Coronary artery (tissue), 2 donors: ENCODE measurements at places on chromosomes 6 and 20.

DNA sequence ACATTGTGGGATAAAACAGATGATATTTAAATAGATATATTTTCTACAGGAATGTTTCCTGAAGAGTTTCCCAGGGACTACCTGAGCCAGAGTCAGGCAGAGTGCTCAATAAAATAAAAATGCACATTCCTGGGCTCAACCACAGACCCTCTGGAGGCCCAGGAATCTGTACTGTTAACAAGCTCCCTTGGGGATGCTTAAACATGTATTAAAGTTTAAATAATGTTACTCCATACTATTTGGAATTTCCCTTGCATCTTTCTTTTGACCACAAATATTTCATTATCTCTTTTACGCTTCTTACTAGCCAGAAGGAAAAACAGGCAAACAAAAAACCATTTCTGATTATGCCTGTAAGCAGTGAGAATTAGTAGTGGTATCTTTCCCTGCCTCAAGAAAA is 42.3 kb downstream of the GPR63 start:
- DNase-seq, result no peak

DNA sequence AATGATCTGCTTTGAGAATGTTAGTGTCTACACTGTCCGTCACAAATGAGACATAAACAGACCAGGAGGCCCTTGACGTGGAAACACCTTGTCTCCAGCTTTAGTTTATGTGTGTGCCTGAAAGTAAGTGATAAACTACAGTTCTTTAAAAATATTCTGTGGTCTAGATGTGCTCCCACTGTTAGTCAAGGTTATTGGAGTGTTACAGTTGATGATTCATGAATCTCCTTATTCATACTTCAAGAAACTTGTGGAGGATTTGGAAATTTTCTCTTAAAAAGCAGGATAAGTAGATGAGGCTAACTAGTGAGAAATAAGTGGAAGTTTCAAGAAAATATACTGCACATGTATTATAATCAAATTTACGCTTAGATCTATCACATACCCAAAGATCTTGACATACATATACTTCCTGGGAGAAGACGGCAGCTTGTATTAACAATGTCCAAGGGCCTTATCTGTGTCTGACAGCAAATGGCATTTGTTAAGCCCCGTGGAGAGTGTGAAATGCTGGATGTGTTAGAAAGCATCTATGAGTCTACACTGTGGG is 90.5 kb upstream of the MBOAT1 start:
- no peak for DNase-seq

DNA sequence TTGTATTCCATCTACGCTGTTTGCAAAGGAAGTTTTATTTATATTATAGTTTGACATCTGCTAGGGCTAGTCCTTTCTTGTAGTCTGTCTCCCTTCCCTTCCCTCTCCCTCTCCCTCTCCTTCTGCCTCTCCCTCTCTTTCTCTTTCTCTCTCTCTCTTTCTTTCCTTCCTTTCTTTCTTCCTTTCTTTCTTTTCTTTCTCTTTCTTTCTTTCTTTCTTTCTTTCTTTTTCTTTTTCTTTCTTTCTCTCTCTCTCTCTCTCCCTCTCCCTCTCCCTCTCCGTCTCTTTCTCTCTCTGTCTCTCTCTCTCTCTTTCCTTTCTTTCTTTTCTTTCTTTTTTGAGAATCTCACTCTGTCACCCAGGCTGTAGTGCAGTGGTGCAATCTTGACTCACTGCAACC is 137.8 kb downstream of the CDKAL1 start:
- no peak for DNase-seq

DNA sequence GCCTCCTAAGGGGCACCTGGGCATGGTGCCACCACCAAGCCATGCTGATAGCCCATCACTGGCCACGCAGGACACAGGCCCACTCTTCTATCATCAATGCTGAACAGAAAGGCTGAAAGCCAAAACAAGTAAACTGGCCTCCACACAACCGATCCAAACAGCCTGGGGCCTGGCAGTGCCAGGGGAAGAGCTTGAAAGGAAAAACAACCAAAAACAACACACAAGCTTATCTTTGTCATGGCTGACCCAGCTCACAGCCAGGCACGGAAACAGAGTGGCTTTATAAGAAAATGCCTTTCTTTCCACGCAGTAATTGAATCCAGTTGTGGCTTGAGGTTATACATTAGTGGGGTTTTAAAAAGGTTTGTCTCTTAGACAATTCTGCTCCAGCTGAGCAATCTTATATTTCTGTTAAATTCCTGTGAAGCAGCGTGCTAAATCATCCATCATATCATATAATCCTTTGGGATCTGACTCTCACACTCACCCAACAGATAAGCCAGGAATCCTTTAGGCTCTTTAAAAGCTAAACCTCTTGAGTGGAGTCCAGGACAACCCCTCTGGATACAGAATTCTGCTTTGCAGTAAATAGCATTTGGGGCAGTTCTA is 65.4 kb upstream of the SLC22A16 start:
- DNase-seq, result no peak

- DNase-seq, result no peak
These were observed 67.1 kb downstream of the FYN start for GRCh38 chr6:111806165-111806547.

GRCh38 chr20:41046716-41047115 is 18.1 kb downstream of the TOP1 start:
- no peak for DNase-seq
